HepG2 (cell line): ENCODE measurements at places on chromosomes 16 and 17.

GRCh38 chr16:17343028-17343427, 127.7 kb downstream of the XYLT1 start:
- DNase-seq, result no peak

DNA sequence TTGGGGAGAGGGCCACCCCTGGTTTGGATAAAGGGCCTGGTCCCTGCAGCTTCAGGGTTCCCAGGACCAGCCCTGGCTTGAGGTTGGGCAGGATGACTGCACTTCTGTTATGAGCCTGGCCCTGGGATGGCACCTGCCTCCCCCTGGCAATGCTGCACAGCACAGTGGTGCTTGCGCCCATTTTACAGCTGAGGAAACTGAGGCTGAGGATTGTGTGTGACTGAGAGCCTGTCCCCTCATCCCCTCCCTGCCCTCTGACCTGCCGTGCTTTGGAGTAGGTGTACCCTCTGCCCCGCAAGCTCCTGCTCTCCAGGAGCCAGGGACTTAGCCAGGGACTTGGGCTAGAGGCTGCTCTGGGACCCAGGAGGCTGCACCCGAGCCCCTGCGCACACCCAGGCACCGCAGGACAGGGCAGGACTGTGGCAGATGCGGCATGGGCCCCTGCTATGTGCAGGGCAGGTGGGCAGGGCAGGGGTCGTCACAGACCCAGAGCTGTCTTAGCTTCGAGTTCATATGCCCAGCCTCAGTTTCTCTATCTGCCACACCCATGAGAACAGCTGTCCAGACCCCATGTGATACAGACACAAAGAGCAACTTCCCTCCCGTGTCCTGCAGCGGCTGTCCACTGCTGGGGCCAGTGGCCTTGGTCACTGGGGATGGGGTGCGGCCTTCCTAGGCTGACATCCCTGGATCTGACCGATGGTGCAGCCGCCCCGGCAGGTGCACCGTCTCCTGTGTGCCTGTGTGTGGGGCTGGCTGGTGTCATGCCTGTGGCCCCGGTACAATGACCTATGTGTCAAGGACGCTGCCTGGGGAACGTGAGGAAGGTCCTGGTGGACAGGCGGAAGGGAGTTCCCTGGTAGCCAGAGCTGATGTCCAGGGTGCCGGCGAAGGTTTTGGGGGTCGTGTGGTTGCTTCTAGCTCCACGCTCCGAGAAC, 36.6 kb downstream of the BAHCC1 start:
- no peak for DNase-seq

DNA sequence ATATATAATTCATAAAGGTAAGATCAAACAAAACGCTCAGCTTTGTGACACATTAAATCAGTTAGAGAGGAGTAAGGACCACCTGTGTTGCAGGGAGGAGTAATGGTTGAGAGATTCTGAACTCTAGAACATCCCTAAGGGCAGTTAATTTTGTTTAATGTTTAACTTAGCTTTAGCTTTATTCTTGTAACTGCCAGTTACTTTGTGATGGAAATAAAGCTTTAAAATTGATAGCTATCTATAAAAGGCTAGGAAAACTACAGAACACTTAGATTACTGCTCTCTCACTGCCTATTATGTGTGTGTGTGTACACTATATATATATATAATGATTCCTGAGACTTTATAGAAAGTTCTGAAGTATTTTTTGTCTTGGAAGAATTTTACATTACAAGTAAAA, 37.8 kb downstream of the PTRH2 start:
- DNase-seq, result no peak

GRCh38 chr16:76913046-76913445, 277.9 kb upstream of the MON1B start:
- DNase-seq, result no peak

DNA sequence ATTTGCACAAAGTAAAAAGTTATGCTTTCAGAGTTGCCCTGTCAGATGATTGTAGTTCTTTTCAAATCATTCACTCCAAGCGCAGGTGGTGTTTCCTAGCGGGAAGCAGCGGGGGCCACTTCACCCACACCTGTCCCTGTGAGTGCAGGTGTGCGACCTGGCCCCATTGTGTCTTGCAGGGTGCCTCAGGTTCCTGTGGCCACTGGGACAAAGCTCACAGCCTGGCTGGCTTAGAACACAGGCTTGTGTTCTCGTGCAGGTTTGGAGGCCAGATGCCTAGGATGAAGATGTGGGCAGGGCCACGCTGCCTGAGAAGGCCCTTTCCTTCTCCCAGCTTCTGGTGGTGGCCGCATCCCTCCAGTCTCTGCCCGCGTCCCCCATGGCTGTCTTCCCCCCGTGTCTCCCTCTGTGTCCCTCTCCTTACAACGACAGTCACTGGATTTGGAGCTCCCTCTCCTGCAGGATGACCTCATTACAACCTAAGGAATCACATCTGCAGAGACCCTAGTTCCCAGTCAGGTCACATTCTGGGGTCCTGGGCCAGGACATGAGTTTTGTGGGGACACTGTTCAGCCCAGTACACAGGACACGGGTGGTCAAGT, 90.5 kb downstream of the NPIPB11 start:
- no peak for DNase-seq

GRCh38 chr17:8629371-8630226, 926 bp downstream of the MYH10 start:
- no peak for DNase-seq

- no peak for DNase-seq
Measured at GRCh38 chr17:1561420-1562175, 994 bp downstream of the PITPNA start.

DNA sequence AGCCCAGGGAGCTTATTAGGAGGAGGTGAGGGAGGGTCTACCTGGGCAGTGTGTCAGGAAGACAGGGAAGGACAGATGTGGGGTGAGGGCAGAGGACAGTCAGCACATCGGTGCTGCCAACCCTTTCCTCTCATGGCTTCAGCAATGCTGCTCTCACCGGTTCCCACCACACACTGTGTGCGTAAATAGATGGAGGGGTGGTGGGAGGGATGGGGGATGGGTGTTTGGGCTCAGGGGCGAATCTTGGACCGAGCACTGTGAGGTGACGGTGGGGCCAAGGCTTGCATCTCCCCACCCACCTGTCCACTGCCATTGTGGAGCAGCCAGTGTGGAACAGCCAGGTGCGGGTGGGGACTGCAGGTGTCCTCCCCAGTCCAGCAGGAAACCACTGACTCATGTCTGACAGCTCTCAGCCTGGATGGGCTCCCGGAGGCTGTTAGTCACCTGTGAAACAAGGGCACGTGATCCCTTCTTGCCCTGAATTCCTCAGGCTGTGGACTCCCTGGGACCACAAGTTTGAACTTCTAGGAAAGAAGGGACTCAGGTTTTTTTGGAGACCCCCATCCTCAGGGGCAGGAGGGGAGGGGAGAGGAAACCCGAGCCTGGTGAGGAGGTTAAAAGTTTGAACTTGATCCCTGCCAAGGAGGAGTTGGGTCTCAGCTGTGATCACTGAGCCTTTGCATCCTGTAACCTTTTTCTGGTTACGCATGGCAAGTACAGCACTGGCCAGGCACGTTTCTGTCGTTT, 42.7 kb upstream of the SMPD3 start:
- DNase-seq, result no peak

- no peak for DNase-seq
Measured at GRCh38 chr16:30095166-30096078, 591 bp downstream of the YPEL3 start.

- peak; percentile 44 for DNase-seq
Measured at GRCh38 chr17:3602499-3602898, 6.7 kb downstream of the TRPV1 start.

- DNase-seq, result peak; percentile 83
Measured at GRCh38 chr17:60142872-60143499, 6.8 kb upstream of the CA4 start.

DNA sequence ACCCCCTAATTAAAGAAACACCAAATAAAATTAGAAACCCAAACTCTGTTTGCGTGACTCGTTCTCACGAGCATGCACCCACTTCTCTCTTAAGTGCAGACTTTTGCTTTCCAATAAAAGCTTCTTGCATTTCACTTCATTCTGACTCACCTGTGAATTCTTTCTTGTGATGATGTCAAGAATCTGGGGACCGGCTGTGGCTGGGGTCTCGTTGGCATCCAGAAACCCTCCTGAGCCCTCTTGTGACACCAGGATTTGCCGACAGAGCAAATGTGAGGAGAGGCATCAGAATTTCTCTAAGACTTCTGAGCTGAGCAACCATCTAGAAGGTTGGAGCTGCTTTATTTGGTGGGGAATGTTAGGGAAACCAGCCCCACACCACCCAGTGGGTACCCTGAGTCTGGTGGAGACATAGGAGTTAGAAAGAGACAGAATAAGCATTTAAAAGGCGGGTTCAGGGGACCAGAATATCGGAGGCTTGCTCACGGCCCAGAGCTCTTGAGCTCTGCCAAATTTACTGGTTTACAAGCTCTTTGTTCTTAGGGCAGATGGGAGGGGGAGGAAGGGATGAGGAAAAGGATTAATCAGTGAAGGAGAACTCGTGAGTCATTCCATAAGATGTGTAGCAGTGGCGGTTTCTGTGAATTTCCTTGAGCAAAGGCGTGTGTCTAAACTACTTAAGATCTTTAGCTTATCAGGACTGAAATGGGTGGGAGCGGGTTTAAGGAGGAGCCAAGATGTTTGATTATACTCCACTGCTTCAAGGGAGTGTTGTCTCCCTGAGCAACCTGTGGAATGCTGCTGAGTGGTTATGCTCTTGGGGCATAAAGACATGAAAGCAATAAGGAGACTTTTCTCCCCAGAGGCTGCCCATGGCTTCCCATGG, 24.2 kb upstream of the TMC5 start:
- DNase-seq, result no peak

DNA sequence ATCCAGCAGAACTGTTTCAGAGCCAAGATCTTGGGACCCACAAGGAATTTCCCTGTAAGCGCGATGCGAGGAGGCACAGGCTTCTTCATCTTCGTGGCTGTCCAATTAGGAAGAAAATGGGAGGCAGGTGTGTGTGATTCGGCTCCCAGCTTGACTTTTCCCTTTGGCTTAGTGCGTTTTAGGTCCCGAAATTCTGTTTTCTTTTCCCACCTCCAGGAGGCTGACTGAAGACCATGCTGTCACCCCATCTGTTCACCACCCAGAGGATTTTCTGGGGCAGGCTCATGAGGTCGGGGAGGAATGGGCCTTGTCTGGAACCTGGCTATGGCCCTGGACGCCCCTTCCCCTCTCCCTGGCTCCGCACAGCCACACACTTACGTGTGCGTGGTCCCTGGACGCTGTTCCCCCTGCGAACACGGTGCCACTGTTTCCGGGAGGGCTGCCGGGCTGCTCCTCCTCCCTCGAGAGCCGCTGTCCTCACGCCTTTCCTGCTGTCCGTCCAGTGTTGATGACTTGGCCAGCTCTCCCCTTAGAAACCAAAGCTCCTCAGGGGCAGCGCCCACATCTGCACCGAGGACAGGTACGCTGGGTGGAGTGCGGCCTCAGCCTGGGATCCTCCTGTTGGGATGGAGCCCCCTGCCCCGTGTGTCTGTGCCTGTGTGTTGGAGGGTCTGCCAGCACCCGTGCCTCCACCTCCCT, 2.7 kb upstream of the PABPN1L start:
- DNase-seq, result no peak

- no peak for DNase-seq
Measured at GRCh38 chr16:16817196-16817595, 438.3 kb downstream of the NPIPA7 start.
